Heart left ventricle (tissue), 16 donors: ENCODE measurements at places on chromosomes 5 and 9. TPM values are rescaled to one million over a fixed set of nuclear protein-coding genes. Genes with fewer than 3 reads are reported as not detected.

GRCh38 chr9:101269591-101270283 lies 115.1 kb downstream of the BAAT start:
- no peak for DNase-seq

- no peak for DNase-seq
Measured at GRCh38 chr9:20256284-20256948, 365.9 kb downstream of the MLLT3 start.

- DNase-seq = no peak
Measured at GRCh38 chr5:136023958-136024541, 4.7 kb upstream of the TGFBI start.

DNA sequence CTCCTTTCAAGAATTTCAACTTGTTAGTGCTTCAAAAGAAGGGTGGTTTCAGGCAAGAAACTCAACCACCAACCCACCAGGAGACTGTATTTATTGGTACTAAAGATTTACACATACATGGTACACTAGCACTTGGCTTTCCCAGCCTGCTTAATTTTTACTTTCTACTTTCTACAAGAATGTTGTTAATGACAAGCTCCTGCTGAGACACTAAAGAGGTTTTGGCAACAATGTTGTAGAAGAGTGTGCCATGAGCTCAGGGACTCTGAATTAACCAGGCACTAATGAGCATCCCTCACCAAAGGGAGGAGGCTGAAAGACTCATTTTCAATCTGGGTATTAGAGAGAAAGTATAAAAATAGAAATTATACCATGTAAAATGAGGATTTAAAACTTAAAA lies 195.0 kb downstream of the KIAA0825 start:
- no peak for DNase-seq

DNA sequence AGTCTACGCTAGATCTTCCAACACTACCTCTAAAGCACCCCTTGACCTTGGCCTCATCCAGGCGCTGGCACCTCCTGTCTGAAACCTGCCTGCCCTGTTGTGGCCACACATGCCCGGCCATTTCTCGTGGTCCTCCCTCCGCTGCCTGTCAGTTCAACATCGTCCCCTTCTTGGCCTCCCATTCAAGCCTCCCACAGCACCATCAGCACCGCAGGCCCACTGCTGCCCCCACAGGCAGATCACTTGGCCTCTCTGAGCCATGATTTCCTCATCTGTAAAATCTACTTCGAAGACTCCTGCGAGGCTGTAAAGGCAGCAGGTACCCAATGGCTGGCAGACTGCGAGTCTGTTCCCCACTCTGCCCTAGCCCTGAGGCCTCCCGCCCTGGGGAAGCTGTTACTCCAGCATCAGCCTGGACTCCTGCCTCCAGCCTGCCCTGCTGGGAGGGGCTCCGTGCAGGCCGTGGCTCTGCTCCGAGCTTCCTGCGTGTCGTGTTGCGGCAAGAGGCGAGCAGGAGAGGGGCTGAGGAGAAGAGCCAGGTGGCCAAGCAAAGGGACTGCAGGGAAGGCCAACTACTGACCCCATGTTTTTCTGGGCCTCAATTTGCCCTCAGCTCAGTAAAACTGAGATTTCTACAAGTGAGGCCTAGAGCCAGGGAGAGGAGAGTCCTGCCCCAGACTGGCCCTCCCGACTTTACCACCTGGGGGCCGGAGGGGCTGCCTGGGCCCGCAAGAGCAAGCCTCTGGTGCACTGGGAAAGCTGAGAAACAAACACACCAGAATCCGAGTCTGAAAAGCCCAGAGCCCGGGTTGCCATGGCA lies 70.5 kb upstream of the LRRTM2 start:
- no peak for DNase-seq

DNA sequence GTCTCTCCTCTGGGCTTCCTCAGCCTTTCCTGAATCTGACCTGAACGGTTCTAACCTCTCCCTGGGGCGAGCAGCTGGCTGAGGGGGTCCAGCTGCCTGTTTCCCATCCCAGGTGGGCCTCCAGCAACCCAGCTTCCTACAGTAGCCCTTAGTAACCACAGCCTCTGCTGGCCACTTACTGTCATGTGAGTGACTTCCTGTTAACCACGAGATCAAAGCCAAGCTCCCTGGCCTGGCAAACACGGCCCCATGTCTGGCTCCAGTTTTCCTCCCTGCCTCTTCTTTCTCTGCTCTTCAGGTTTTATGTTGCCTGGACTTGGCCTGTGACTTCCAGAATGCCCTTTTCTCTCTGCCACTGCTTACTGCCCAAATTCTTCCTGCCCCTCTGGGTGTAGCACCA lies 47.2 kb upstream of the DAB2IP start:
- DNase-seq = no peak

DNA sequence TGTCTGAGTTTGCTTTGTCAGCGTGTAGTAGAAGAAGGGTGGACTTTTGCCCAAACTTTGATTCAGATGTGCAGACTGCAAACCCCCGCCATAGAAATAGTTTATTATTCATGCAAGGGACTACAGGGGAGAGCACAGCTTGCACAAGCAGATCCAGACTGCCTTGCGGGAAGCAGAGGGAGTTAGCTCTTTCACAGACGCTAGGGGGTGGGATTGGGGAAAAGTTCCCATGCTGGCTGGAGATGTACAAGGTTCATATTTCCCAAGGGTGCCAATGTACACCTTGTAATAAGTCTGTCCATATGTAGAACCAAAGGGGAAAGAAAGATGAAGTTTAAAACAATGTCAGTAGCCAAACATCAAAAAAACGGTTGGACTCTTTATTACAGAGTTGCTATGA lies 749.7 kb upstream of the COX7C start:
- DNase-seq = no peak

WDR38 gene
- total RNA-seq = not detected

TCF7 gene
- 1.3 TPM for total RNA-seq

SYK gene
- 6.8 TPM for total RNA-seq

LCN15 gene
- 0.70 TPM for total RNA-seq

GRCh38 chr9:90787771-90788460 lies 13.7 kb upstream of the SYK start:
- DNase-seq = no peak

GRCh38 chr5:4880304-4880741 lies 259.8 kb upstream of the ADAMTS16 start:
- DNase-seq = no peak

- DNase-seq = no peak
Measured at GRCh38 chr5:61624553-61625136, 292.6 kb downstream of the ZSWIM6 start.

SH3RF2 gene
- 150 TPM for total RNA-seq

- DNase-seq = no peak
Measured at GRCh38 chr9:89312222-89312571, 1.2 kb downstream of the CKS2 start.

DNA sequence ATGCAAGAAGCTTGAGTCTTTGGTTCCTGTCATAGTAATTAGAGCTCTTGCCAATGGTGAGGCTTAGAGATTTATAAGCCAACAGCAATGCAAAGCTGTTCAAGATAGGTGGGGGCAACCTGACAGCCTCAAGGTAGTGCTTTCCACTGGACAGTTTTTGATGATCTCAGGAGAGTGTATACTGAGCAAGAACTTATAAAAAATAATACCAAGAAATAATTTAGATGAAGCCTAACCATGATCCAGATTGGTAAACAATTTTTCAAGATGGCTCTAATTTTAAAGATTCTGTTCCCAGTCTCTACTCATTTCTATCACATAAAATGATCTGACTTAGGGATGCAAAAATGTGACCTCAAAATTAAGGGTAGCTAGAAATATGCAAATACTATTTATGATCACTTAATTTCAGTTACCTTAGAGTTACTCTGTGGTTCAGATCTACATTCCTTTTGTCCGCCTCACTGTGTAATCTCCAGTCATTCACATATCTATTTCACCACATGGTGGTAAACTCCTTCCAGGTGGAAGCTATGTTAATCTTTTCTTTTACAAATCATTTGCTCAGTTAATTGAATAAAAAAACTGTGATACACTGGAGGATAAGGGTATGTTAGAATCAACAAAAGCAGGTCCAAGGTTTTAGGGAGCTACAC lies 1228.0 kb upstream of the C9orf72 start:
- no peak for DNase-seq

DNA sequence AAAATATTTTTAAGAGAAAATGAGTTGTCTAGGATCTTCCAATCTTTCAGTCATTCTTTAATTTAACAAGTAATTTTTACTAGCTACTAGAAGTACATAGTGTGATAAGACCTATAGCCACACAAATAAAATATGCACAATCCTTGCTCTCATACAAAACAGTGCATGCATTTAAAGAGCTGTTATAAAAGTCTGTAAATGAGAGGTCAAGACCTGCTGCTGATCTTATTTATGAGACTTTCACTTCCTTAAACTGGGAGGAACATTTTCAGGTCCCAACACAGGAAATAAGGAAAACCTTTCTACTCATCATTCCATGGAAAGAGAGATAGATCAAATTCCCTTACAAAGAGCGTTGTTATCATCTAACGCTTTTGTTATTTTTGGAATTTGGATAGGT lies 54.2 kb upstream of the PAM start:
- no peak for DNase-seq

- DNase-seq = no peak
Measured at GRCh38 chr5:59712836-59713497, 180.6 kb downstream of the PDE4D start.

- no peak for DNase-seq
Measured at GRCh38 chr5:72507907-72508238, 663 bp upstream of the ZNF366 start.

- no peak for DNase-seq
Measured at GRCh38 chr9:128409978-128410377, 10.7 kb upstream of the CERCAM start.

DNA sequence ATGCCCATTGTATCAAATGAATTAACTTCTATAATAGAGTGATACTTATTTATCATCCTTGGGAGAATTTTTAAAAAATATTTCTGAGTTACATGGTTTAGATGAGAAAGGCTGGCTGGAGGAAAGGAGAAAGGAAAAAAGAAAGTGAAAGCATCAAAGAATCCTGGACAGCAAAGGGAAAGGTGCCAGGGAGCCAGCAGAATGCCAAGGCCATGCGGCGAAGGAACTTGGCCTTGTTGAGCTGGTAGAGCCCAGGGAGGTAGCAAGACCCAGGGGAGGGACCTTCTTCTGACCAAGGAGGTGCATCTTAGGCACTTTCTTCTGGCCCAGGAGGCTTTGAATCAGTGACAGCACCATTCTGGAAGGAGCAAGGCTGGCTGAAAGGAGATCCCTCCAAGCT lies 240.5 kb downstream of the ENC1 start:
- DNase-seq = no peak

IDNK gene
- total RNA-seq = 3.4 TPM

DNA sequence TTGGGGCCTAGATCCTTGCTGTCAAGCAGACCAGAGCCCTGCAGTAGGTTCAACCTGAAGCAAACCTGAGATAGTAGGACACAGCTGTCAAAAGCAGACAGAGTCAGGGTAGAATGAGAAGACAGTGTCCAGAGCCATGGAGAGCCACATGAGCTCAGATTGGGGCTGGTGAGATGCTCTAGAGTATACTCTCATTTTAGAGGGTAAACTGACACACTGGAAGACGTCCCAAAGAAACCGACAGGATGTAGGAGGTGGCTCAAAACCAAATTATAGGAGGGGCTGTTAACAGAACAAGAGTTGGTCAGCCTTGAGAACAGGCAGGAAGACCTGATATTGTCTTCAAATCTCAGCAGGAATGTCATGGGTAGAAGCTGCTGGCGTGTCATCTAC lies 11.5 kb downstream of the CCDC69 start:
- no peak for DNase-seq

UBE2D2 gene
- total RNA-seq = 135 TPM

DNA sequence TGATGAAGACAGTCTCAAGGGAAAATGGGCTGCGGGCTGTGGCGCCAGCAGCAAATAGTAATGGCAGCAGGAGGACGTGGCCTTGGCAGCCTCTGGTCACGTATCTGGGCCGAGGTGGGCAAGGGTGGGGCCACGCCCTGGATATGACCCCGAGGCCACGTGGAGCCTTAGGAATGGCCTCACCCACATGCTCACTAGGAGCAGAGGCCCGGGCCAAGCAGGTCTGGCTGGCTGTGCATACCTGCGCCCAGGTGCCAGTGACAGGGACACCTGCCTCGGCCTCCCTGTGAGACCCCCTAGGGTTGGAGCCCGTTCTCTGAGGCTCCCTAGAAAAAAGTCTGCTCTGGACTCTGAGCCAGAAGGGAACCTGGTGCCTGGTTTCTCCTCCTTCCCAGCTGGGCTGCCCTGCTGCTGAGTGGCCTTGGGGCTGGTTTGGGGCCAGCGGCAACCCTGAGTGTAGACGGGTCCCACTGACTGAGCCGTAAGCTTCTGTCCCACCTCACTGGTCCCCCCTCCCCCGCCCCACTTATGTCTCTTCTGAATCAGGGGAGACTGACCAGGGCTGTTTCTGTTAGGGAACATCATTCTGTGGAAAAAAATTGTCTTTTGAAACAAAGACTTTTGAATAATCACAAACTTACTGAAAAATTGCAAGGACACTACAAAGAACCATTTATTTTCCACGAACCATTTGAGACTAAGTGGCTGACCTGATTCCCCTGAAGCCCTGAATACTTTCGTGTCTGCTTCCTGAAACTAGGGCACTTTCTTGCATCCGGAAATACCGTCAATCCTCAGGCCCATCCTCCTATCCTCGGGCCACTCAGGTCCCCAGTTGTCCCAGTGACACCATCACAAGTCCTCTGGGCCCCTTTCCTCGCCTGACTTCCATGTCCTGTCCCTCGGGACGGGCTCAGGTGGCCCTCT lies 60.8 kb downstream of the WNK2 start:
- no peak for DNase-seq

GRCh38 chr9:27304521-27304920 lies 7.6 kb upstream of the EQTN start:
- no peak for DNase-seq

GRCh38 chr5:95958310-95959014 lies 3.2 kb downstream of the ELL2 start:
- no peak for DNase-seq

DNA sequence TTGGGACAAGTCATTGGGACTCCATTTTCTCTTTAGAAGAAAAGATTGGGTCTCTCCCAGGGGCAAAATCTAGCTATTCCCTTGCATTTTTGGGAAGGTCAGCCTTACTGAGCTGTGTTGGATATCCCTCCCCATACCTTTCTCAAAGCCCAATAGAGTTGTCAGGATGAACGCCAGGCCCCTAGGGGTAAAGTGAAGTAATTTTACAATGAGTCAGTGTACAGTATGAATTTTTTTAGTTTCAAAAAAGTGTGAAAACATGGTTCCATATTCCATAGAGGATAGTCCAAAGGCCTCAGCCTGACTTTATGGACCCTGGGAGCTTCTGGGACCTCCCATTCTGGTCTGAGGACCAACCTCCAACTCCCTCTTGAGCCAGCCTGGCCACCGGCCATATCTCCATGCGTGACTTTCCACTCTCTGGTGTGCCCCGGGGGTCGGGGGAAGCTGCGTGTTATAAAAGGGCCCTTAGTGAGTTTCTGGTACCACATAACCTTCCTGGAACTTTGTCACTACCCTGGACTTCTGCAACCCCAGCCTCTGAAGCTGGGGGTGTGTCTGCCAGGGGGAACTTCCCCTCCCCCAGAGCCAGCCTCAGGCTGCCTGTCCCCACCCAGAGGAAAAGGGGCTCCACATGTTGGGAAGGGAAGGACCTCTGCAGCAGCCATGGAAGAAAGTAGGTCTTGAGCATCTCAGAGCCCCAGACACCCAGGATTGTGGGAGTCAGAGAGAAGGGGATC lies 52.4 kb upstream of the SYNPO start:
- no peak for DNase-seq
